Fibroblast of pulmonary artery (primary cell): ENCODE measurements at places on chromosomes 11 and 22.
A peak's percentile ranks its signal among the peaks of the same experiment; 100 is the strongest.

DNA sequence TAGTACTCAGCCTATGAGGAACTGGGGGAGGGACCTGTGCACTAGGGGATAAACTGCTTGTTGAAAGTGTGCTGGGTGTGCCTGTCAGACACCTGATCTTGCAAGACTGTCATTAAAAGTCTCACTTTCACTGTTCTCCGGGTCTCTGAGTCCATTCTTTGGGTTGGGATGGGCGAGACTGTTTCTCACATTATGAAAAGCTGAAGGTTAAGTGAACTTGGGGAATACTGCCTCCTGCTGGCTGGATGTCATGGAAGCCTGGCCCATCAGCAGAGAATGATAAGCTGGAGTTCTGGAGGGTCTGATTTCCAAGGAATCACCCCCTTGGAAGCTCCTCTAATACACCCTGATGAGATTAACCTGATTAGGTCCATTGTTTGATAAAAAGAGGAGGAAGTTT is 9.0 kb upstream of the VPREB1 start:
- peak; percentile 26 for DNase-seq

DNA sequence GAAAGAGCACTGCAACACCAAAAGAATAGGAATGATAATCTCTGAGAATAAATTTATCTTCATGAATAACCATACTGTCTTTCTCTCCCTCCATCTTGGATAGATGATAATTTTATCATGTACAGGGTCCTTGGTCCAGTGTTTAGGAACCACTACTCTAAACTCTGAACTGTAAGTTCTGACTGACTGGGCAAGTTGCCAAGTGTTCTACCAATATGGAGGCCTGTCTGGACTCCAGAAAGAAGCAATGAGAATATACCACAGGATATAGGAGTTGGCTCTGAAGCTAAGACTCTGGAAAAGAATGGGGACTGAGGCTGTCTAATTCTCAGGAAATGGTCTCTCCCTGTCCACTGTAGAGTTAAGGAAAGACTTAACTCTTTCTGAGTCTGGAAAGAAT is 1.5 kb downstream of the FHIP1B start:
- DNase-seq: no peak

- DNase-seq: no peak
These were observed 11.0 kb downstream of the IL17REL start for GRCh38 chr22:50001388-50002231.

GRCh38 chr22:31826443-31826842 is 72.6 kb downstream of the DEPDC5 start:
- DNase-seq: no peak

DNA sequence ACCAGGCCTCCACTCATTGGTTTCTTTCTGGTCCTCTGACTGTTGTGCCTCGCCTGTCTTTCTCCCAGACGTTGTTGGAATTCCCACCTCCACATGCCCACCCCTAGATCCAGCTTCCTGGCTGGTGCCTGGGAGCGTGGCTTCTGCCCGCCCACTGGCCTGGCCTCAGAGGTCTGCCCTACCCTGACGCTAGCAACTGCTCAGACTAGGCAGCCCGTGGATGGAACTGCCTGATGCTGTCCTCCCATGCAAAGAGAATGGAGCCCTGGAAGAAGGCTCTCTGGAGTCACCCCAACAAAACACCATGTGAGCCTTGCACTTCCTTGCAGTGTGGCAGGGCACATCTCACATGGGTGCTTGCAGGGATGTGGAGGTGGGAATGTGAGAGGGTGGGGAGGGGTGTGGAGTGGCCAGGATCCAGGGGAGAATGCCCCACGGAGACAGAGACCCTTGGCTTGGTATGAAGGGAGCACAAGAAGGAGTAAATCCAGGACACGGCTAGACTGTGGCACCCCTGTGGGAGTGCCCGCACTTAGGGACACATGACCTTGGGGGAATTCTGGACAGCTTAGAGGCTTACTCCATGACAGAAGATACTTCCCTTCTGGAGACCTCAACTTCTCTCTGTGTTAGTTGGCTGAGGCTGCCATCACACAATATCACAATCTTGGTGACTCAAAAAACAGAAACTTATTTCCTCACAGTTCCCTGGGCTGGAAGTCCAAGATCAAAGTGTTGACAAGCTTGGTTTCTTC is 22.5 kb upstream of the ADA2 start:
- DNase-seq: no peak

GRCh38 chr11:36394056-36394455 is 98.0 kb downstream of the PRR5L start:
- no peak for DNase-seq

DNA sequence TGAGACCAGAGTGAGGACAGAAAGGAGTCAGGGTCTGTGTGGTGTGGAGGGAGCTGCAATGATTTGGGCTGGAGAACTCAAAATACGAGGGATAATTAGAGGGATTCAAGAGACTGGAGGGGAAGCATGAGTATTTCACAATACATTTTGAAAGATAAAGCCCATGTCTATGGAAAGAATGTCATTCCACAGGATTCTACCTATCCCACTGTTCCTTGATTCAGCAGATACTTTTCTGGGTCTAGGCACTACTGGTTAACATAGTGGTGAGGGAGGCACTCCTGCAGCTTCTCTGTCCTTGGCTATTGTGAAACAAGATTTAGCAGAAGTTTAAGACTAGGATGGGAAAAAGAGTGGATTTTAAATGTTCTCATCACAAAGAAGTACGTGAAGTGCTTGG is 72.9 kb upstream of the RASSF10 start:
- no peak for DNase-seq

DNA sequence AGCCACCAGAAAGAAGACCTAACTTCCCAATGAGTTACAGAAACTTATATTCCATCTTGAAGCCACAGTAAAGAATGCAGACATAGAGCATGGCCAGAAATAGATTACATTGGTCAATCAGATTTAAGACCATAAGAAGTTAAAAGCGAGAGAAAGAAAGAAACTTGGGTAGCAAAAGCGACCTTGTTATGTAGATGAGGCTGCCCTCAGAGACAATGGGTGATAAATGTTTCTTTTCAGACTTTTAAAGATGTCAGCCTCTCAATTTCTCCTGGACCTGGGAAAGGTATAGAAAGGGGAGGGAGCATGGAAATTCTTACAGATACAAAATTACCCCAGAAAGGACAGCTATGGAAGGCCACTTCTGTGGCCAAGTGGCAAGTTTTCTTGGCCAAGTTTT is 732.6 kb upstream of the LUZP2 start:
- DNase-seq: no peak

- no peak for DNase-seq
These were observed 14.0 kb upstream of the FLRT1 start for GRCh38 chr11:64021757-64022093.

DNA sequence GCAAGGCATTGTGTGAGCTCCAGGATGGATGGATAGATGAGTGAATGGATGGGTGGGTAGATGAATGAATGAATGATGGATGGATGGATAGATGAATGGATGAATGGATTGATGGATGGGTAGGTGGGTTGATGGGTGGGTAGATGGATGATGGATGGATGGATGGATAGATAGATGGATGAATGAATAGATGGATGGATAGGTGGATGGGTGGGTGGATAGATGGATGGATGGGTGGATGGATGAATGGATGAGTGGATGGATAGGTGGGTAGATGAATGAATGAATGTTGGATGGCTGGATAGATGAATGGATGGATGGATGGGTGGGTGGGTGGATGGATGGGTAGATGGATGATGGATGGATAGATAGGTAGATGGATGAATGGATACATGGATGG is 33.5 kb downstream of the DHCR7 start:
- no peak for DNase-seq

DNA sequence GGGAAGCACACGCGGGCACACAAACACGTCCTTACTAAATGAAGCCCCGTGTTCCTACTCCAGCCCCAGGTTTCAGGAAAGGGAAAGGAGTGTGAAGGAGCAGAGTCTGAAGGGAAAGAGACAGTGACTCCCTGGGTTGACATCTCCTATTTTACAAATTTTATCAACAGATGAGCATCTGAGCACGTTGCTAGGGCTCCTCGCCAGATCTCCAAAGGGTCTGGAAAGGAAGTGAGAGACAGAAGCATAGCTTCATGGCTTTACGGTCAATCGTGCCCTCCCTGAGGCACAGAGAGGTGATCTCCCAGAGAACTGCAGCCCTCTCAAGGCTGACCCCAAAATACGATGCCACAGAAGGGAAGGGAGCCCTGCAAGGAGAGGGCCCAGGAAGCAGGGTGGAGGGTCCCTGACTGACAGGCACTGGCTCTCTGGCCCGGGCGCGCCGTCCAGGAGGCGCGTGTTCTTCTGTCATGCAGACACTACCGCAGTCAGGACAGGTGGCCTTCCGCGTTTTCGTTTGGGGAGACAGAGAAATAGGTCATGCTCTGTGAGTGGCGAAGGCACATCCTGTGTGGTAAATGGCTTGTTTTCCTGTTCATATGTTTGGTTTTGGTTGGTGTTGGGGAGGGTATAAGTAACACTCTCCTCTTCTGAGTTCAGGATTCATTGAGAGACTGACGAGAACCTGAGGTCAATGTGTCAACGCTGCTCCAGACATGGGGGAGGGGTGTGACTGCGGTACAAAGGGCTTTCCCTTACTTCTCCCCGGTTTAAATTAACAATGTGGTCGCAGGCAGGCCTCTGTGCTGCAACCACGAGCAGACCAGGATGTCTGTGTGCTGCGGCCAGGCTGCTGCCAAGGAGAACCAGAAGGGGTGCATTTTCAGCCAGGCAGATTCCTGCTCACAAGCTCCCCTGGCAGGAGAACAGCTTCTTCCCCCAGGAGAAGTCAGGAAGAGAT is 813.3 kb downstream of the OPCML start:
- DNase-seq: no peak

- peak; percentile 69 for DNase-seq
These were observed 2.6 kb upstream of the HPX start for GRCh38 chr11:6443269-6444003.

- peak; percentile 71 for DNase-seq
These were observed 22.0 kb downstream of the ST14 start for GRCh38 chr11:130181295-130182272.

DNA sequence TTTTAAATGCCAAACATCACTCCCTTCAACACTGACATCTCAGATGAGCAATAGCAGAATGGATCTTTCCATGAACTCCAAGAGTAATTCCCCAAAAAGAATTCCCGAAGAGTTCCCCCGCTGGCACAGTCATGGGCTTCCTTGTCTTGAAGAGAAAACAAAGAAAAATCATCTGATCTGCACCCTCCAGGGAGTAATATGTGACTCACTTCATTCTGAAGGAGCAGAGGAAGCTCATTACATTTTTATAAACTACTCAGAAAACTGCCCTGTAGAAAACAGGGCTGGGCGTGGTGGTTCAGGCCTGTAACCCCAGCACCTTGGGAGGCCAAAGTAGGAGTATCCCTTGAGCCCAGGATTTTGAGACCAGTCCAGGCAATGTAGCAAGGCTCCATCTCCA is 35.7 kb downstream of the CELSR1 start:
- peak; percentile 67 for DNase-seq

GRCh38 chr11:45563810-45564209 is 101.6 kb downstream of the CHST1 start:
- no peak for DNase-seq

DNA sequence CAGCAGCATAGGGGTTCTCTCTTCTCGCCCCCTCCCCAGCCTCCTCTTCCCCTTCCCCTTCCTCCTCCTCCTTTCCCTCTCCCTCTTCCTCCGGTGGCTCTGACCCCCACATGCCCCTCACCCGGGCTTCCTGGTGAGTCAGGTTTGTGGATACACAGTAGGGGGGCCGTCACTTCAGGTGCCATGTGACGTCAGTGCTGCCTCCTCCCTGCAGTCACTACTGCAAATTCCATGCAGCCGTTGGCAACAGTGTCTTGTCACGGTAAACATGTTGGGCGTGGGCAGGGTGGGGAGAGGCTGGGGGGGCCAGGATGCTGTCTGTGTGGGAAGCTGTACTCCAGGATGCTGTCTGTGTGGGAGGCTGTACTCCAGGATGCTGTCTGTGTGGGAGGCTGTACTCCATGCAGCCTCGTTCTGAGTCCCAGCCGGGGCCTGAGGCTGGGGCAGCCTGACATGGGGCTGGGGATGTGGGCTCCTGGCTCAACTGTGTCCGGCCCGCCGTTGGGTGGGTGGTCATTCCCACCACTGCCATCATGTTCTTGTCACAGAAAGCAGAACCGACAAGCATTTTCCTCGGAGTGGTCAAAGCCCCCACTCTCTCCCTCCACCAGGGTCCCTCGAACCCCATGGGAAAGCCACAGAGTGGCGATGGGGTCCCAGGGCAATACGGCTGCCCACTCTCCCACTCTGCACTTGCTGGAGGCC is 2.4 kb upstream of the MUC2 start:
- DNase-seq: peak; percentile 91

GRCh38 chr11:81002374-81002773 is 1561.5 kb upstream of the TENM4 start:
- no peak for DNase-seq

GRCh38 chr11:68051191-68052136 is 12.6 kb downstream of the TCIRG1 start:
- no peak for DNase-seq

DNA sequence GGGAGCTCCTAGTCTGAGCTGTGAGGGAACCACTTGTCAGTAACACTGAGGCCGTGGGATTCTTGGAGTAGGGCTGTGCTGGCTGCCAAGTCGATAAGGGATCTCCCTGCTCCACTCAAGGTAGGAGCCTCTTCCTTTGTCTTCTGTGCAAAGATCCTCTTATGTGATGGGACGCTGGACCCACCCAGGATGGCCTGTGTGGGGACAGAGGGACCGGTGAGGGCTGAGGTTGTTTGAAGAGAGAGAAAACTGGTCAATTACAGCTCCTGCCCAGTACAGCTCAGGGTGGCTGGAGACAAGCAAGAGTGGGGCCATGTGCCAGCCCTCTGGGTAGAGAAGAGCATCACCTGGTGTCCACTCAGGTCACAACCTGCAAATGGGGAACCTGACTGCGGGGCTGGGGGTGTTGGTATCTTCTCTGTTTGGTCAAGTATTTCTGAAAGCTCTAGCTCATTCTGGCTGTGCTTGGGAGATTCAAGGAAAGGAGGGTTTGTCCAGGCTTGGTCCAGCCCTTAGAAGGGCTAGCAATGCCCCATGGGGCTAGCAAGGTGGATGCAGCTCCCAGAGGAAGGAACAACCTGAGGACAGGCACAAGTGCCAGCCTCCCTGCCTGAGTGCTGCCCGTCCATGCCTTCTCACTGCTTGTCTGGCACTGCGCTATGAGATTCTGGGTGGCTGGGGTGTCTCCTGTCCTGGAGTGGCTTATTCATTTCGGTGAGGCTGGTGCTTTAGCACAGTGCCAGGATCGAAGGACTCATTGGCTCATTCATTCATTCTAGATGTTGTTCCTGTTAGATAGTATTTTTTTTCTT is 27.6 kb upstream of the BAIAP2L2 start:
- no peak for DNase-seq
